ENCODE measurements at places on chromosomes 5 and 9.
A peak's percentile ranks its signal among the peaks of the same experiment; 100 is the strongest.

DNA sequence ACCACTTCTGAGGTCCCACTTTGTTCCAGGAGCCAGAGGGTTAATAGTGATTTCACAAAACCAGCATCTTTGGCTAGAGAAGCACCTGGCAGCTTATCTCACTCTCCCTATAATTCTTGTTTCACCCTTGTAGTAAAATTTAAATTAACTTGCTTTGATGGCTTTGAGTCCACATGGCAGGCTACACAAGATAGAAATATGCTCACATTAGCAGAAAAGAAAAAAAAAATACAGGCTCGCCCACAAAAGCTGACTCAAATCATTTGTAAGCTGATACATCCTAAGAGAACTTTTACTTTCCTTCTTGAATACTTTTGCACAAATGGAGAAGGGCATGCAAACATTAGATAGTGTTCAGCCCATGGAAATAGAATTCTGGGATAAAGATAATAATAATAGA lies 36.2 kb downstream of the TNFSF15 start:
- DNase-seq = no peak

DNA sequence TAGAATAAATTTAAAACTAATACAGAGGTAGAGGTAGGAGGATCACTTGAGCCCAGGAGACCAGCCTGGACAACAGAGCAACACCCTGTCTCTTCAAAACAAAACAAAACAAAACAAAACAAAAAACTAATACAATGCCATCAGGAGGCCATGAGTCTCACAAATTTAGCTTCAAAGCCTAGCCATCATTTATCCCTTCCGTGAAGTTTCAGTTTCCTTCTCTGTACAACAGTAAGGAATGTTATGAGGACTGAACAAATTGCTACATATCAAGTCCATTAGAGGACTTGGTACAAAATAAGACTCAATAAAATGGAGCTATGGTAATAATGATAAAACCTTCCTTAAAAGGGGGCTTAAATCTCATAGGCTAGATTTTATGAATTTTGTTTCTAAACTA lies 60.8 kb downstream of the MAPKAP1 start:
- no peak for DNase-seq

DNA sequence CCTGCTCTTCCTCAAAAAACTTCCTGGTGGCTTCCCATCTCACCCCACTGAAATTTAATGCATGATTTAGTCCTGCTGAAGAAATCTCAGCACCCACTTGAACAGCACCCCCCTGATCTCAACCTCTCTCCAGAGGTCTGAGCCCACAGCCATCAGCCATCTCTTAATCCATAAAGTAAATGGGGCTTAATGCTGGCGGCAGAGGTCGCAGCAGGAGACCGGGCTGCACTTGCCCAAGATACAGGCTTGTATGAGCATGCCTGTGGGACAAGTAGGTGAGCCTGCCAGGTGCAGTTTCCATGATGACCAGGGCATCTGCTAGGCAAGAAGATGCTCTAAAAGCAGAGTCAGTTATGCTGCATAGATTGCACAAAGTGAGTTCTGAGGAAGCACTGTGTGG lies 52.4 kb upstream of the CTXN3 start:
- DNase-seq = no peak

DNA sequence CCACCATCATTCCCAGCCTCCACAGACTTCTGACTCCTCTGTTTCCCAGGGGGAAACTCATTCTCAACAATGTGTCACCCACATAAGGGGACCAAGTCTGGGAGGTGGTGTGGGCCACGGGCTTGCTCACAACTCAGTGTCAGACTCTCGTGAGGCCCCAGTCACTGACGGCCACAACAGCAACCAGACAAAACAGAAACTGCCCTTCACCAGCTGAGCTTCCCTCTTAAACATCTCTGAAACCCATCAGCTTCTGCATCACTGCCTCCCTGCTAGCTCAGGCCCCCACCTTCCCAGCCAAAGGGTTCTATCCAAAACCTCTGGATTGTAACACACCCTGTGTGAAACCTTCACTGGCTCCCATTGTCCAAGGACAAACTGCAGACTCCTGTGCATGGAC lies 273.4 kb downstream of the CDK5RAP2 start:
- no peak for DNase-seq

GRCh38 chr9:135612981-135613910 lies 26.1 kb downstream of the GLT6D1 start:
- no peak for DNase-seq

DNA sequence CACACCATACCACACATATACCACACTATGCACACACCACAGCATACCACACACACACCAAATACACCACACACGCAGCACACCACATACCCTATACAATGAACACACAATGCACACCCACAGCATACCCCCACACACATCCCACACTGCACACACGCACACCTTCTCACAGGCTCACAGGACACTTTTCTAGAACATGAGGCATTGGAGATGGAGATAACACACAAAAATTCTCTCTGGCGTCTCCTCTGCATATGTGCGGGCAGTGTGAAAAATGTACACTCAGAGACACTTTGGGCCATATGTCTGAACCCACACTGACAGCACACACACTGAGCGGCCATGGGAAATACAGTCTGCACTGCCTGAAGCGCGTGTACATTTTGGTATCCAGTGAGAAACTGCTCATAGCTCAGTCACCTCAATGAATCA lies 278.1 kb downstream of the GADD45G start:
- DNase-seq = no peak

GRCh38 chr5:79070350-79070667 lies 742 bp downstream of the BHMT2 start:
- DNase-seq = peak; percentile 54

- DNase-seq = no peak
Observed at GRCh38 chr5:143030349-143030748, 260.2 kb downstream of the ARHGAP26 start.

DNA sequence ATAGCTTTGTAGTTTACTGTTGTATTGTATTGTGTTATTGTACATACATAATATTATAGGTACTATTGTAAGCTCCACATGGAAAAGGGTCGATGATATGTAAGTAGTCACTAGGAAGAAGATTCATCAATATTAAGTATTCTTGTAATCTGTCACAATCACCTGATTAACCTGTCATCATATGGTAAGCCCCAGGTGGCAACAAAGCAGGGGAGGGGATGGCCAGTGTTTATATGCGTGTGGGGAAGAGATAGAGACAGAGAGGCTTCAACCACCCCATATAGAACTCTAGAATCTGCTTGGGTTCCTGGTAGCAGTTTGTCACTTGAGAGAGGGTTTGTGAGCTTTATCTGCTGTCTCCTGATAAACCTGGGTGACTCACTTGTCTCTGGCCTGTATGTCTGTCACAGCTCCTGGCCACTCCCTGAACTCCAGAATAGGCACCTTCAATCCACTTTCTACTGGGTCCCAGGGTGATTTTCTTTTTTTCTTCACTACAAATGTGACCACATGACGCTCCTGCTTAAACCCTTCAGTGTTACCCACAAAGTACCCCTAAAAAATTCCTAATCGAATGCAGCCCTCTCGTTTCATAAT lies 48.9 kb upstream of the CPEB4 start:
- no peak for DNase-seq

- no peak for DNase-seq
Observed at GRCh38 chr5:135136546-135136945, 102.5 kb upstream of the PITX1 start.

- DNase-seq = no peak
Observed at GRCh38 chr9:73738741-73739530, 587.3 kb downstream of the ANXA1 start.

- no peak for DNase-seq
Observed at GRCh38 chr5:140223567-140223966, 48.6 kb downstream of the CYSTM1 start.

GRCh38 chr5:39716532-39717028 lies 291.8 kb upstream of the DAB2 start:
- peak; percentile 96 for DNase-seq

GRCh38 chr5:181221105-181221791 lies 1.8 kb upstream of the TRIM41 start:
- no peak for DNase-seq

DNA sequence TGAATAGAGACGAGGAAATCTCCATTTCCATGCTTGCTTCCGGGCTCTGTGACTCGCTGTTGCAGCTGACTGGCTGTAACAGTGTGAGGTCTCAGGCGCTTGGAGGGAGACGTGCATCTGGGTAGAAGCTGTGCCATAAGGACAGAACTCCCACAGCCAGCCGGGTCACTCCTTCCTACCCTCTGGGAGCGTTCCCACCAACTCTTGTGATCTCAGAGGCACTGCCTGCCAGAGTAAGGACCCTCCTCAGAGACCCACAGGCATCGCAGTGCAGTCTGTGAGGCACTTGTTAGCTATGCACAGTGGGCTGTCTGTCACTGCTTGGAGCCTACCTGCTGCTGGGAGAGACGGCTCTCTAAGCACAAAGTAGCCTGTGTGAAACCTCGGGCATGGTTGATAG lies 203.4 kb upstream of the SEMA6A start:
- no peak for DNase-seq

GRCh38 chr5:107303171-107303968 lies 367.4 kb downstream of the EFNA5 start:
- no peak for DNase-seq

GRCh38 chr9:26893030-26893676 lies 551 bp upstream of the CAAP1 start:
- no peak for DNase-seq

- DNase-seq = no peak
Observed at GRCh38 chr9:37919956-37920335, 16.0 kb upstream of the SLC25A51 start.

GRCh38 chr5:72818866-72819534 lies 2.5 kb downstream of the TNPO1 start:
- peak; percentile 36 for DNase-seq

GRCh38 chr5:173750538-173751265 lies 134.3 kb upstream of the BOD1 start:
- DNase-seq = no peak

GRCh38 chr5:138077064-138077696 lies 6.7 kb upstream of the WNT8A start:
- DNase-seq = peak; percentile 77

- DNase-seq = no peak
Observed at GRCh38 chr5:18091758-18092157, 457.5 kb downstream of the TAF11L14 start.

DNA sequence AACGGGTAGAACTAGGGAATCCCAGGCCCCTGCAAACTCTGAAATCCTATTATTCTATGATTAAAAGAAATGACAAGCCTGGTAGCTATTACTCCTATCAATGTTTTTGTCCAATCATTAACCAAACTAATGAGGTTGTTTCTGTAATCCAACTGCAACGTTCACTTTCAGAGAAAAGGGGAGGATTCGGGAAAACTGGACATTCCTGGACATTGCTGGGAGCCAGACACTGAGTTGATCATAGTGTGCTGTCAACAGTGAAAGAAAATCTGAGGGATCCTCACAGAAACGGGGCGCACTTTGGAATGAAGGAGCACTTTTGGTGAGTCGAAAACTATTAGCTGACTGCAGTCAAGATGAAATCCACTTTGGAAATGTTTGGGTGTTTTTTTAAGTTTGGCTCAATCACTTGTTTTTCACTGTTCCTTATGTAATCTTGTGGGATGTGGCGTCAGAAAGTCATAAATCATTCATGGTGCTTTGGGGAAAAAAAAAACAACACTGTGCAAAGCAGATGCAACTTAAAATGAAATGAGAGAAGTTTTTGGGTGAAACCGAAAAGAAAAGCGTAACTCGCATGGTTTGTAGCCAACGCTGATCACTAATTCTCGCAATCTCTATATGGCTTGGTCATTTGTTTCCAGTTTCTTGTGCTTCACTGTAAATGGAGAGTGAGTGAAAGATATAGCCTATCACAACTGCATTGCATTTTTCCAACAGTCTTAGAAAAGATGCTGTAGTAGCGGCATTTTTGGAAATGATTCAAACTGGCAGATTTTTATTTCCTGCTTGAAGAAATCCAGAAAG lies 51.2 kb upstream of the ADRA1B start:
- no peak for DNase-seq

DNA sequence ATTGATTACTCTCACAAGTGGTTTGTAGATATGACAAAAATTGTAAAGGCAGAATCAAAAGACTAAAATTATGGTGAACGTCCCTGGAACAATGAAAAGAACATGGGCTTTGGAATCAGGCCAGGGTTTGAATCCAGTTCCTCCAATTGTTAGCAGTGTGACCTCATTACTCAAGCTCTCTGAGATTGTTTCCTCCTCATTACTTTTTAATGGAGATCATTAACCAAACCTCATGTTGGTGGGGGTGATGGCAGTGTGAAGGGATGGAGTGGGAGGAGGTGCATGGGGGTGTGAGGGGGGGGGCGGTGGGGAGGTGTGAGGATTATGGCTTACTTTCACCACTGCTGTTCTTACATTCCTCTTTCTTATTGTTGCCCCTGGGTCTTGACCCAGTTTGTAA lies 44.1 kb upstream of the FOXE1 start:
- DNase-seq = no peak

DNA sequence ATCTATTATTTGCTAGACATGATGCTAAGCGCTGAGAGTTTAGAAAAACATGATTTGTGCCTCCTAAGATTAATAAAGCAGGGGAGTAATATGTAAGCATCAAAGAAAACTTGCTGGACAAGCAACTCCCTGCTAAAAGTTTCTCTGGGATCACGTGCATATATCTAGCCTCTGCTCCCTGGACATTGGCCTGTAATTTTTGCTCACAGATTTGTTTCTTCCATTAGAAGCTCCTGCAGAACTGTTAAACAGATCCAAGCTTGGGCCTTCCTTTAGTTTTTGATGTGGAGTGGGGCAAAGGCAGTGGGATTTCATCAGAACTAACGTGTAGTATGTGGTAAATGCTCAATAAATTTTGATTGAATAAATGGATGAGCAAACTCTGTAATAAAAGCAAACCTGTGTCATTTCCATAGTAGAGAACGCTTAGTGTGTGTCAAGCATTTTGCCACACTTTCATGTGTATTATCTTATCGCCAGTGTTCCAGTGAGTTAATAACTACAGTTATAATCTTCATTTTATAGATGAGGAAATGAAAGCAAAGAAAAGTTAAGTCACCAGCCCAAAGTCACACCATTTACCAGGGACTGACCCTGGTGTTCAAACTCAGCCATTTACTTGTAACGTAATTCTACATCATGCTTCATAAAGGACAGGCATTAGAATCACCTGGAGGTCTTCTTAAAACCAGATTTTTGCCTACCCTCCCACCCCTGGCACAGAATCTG lies 100.3 kb downstream of the PCSK5 start:
- DNase-seq = no peak

DNA sequence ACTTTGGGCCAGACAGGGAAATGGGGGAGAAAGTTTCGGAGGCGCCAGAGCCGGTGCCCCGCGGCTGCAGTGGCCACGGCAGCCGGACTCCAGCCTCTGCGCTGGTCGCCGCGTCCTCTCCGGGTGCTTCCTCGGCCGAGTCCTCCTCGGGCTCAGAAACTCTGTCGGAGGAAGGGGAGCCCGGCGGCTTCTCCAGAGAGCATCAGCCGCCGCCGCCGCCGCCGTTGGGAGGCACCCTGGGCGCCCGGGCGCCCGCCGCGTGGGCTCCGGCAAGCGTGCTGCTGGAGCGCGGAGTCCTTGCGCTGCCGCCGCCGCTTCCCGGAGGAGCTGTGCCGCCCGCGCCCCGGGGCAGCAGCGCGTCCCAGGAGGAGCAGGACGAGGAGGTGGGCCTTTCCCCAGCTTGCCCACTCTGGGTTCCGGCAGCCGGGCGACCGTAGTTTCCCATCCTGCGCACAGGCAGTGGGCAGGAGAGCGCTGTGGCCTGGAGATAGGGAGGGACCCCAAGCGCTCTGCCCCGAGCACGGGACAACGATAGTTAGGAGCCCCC lies 516 bp downstream of the MAST4 start:
- DNase-seq = peak; percentile 28

- DNase-seq = no peak
Observed at GRCh38 chr5:124279146-124279876, 467.1 kb downstream of the ZNF608 start.
